Heart right ventricle (tissue), 16 donors: ENCODE measurements at places on chromosomes 7 and 10. TPM values are rescaled to one million over a fixed set of nuclear protein-coding genes. Genes with fewer than 3 reads are reported as not detected.

- no peak for DNase-seq
Measured at GRCh38 chr7:92709912-92710311, 119.7 kb upstream of the FAM133B start.

Gene SLC16A9
- 3.3 TPM for total RNA-seq

Gene ANKRD61
- 0.22 TPM for total RNA-seq

DNA sequence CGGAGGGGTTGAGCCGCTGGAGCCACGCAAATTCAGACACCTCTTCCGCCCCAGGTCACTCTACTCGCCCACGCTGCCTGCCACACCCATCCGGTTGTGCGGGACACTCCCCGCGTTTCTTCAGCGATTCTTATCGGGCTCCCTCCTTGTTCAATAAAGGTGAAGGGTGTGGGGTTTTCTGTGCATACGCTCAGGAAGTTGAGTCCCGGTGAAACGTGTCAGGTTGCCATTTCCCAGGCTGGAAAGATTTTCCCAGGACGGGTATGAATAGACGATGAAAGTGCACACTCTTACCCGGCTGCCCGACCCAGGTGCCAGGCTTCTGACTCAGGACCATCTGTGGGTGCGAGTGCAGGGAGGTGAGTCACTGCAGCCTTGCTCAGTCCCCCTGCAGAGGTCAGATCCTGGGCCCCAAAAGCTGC is 22.0 kb downstream of the KLF6 start:
- no peak for DNase-seq

Gene EN2
- not detected for total RNA-seq

Gene GJD4
- total RNA-seq = not detected

DNA sequence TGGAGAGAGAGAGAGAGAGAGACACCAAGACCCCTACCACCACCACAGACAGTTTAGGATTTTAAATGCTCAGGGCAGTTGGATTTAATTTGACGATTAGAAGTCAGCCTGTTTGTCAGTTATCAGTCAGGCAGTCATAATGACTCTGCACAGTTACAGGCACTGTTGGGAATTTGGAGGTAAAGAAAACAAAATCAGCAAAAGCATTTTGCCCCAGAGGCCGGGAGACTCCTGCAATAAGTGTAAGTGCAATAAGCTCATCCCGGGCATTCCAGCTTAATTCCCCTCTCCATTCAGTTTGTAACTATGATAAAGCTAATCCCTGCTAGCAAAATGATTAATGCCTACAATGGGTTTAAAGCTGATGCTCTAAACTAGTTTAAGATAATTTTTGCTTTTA is 13.5 kb downstream of the SEMA3C start:
- no peak for DNase-seq

Gene NDUFB2
- total RNA-seq = 654 TPM

DNA sequence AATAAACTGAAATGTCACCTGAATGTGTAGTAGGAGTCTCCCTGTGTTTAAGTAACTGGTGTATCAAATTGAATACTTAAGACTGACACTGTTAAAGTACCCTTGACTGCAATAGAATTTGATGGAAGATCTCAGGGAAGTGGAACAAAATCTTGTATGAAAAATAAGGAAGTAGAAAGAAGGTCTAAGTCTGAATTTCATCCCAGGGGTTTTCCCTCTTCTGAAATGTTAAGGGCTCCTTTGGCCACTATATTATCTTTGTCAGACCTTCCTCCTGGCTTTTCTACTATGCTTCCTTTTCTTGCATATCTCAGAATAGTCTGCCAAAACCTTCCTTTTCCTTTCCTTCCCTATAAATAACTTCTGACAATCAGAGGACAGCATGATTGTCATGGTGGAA is 59.6 kb downstream of the BLNK start:
- DNase-seq = no peak

GRCh38 chr7:97317575-97317974 is 200.1 kb downstream of the SDHAF3 start:
- DNase-seq = no peak

- DNase-seq = no peak
Measured at GRCh38 chr10:132414402-132415016, 17.5 kb downstream of the PWWP2B start.

Gene MALSU1
- 97.7 TPM for total RNA-seq

GRCh38 chr10:49612513-49613164 is 1.2 kb upstream of the CHAT start:
- no peak for DNase-seq

DNA sequence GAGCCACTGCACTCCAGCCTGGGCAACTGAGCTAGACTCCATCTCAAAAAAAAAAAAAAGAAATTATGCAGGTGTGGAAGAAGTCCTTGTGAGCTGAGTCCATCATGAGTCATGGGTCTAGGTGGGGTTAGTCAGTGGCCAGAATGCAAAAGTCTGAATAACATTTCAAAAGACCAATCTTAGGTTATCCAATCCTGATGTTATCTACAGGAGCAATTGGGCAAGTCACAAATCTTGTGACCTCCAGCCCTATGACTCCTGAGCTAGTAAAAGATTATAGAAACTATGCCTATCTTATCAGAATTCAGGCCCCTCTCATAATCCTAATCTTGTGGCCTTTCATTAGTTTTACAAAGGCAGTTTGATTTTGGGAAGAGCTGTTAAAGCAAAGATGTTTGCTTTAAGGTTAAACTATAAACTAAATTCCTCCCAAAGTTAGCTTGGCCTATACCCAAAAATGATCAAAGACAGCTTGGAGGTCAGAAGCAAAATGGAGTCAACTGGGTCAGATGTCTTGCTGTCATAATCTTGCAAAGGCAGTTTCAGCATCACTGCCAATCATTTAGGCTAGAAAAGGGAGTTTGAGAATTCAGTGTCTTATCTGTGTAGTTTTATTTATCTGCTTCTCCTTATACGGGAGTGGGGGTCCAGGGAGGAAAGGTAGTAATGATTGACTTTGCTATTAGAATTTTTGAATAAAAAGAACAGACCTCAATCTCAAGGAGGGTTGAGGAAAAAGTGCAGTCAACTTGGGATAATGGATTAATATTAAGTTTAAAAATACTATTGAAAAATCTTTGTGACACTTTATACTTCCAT is 71.2 kb upstream of the TRIM24 start:
- DNase-seq = no peak

Gene KCNMA1
- total RNA-seq = 2.4 TPM

- no peak for DNase-seq
Measured at GRCh38 chr7:106589198-106589879, 71.6 kb downstream of the CCDC71L start.

DNA sequence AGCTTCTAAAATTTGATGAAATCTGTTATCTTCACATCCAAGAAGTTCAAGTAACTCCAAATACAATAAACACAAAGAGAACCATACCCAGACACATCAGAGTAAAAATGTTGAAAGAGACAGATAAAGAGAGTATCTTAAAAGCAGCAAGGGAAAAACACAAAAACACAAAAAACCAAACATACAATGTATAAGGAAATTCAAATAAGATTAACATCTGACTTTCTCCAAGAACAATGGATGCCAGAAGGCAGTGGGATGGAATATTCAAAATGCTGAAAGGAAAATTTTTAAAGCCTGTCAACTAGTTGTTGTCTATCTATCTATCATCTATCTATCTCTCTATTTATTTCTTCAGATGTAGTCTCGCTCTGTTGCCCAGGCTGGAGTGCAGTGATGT is 72.4 kb upstream of the MKLN1 start:
- no peak for DNase-seq

DNA sequence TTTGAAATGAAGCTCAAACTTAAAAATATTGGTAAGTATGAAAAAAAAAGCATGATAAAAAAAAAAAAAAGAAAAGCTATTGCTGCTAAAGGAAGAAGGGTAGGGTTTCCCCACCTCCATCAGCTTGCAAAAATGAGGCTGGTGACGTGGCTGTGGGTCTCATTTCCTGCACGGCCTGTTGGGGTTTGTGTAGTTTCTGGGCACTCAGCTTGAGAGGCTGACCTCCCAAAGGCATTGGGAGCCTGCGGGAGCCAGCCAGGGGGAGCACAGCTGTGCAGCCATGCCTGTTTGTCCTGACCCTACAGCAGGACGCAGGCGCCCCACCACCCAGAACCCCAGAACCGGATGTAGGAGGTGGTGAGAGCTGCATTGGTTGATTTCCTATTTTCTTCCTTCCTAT is 48.8 kb upstream of the CARD11 start:
- peak; percentile 12 for DNase-seq

DNA sequence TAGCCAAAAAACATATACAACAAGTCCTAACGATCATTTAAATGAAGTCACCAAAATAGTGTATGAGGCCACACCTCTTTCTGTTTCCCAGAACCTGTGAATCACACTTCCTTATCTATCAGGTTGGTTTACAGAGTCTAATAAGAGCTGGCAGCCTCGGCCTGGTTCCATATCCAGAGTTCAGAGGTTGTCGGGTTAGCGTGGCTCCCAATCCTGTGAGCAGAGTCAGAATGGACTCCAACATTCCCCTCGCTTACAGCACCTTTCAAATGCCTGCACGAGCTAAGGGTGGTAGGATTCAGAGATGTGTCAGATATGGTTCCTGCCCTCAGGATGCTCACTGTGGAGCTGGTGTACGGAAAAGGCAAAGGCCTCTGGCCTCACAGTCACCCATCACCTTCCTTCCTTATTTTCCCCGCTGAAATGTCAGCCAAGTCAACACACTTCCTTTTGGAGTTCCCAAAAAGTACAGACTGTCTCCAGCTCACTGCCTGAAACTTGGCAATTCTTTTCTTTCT is 6.0 kb downstream of the IL15RA start:
- DNase-seq = no peak

DNA sequence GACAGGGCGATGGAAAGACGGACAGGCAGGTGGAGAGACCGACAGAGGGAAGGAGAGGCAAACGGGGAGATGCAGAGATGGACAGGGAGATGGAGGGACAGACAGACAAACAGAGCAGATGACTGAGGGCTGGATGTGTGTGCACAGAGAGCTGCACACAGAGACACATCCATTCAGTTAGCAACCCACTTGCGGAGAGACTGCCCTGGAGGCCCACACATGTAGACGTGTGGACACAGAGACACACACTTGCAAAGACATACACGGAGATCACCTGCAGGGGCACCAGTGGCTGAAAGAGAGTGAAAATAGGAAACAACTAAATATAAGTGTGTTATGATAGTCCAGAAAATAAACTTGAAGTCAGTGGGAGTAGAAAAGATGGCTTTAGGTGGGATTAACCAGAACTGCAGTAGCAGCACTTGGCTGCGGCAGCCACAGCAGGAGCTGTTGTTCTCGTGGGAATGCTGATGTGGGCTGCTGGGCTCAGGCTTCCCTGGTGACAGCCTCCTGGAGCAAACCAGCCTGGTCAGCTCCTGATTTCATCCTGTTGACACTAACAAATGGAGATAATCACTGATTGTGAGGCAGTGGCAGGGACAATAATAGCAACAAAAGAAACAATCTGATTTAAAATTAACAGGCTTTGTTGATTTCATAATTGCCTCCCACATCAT is 134.1 kb downstream of the CCNY start:
- peak; percentile 46 for DNase-seq

DNA sequence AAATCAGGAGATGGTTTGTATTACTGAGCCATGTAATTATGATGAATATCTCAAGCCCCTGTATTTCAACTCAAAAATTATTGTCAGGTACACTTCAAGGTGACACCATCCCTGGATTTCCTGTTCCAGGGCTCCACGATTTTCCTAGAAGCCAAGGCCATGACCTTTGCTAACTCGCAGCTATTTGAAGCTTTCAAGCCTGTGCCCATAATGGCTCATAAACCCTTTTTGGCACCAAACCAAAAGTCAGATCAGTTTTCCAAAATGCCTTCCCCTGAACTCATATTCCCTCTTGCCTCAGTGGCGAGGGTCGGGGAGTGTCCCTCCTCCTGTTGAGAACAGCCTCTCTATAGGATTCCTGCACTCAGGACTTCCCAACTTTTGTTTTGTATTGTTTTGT is 70.8 kb downstream of the HIP1 start:
- no peak for DNase-seq

DNA sequence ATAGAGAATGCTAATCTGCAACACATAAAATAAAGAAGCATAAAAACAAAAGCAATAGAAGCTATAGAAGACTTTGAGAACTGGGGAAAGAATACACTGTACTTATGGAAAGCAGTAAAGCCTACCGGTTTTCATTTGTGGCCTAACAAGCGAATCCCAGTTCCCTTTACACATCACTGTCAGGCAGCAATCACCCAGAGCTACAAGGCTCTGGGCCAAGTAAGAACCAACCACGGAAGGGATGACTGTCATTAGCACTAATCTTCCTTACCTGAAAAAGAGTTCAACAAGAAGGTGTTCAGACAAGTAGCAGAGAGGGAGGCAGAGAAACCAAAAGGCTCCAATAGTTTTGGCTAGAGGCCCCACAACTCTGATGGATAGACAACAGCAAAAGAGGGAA is 15.0 kb downstream of the CCDC6 start:
- DNase-seq = no peak

DNA sequence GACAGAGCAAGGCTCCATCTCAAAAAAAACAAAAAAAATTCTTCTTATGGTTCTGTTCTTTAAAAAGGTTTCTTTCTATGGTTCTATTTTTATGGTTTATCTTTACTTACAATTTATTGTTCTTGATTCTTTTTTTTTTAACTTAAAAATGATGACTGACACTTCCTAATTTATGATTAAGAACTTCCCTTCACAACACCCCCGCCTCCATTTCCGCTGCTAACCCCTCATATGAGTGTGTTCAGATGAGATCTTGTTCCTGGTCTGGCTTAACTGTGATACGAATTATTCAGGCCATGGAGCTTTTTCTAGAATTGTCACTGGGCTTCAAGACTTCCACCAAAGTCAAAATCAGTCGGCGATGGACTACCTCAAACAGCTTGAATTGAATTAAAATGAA is 33.9 kb downstream of the PTER start:
- DNase-seq = no peak
